ENCODE measurements at places on chromosomes 12 and 14. TPM values are rescaled to one million over a fixed set of nuclear protein-coding genes. Genes with fewer than 3 reads are reported as not detected.

SLC5A8 gene
- not detected for total RNA-seq

- H3K4me3 ChIP-seq, result no peak overlapping the region
- no peak for DNase-seq
- H3K4me1 ChIP-seq, result no peaks in the 10 kb centered on the region
- no peaks in the 10 kb centered on the region for H3K27me3 ChIP-seq
These were observed 22.2 kb downstream of the TMEM30B start for GRCh38 chr14:61258985-61259384.

PPP1R13B gene
- total RNA-seq, result 10.8 TPM

KRT78 gene
- not detected for total RNA-seq

DNA sequence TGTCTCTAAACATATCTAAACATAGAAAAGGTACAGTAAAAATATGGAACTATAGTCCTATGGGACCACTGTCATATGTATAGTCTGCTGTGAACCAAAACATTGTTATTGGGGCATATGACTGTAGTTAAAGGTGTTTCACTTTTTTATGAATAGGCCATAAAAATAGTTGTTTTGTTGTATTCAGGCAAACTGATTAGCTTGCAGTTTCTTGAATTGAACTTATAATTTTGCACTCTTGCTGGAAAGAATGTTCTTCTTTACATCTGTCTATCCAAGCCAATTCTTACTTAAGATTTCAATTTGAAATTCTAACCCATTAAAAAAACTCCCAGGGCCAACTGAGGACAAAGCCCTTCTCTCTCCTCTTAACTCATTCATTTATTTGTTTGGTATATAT is 234.1 kb downstream of the NOVA1 start:
- H3K4me1 ChIP-seq, result no peaks in the 10 kb centered on the region
- no peaks in the 10 kb centered on the region for H3K36me3 ChIP-seq
- H3K4me3 ChIP-seq, result no peak overlapping the region

DNA sequence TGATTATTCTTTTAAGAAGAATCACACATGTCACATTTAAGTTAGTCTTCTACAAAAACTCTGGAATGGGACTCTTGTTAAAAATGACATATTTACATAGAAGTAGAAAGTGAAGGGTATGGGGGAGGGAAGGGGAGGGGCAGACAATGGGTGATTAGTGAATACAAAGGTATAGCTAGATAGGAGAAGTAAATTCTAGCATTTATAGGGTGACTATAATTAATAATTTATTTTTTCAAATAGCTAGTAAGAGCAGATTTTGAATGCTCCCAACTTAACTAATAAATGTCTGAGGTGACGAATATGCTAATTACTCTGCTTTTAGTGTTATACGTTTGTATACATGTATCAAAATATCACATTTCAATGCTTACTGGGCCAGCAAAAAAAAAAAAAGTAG is 59.4 kb downstream of the BLTP3B start:
- peaks cover 45% of the 10 kb centered on the region for H3K36me3 ChIP-seq
- no peaks in the 10 kb centered on the region for H3K27me3 ChIP-seq
- no peaks in the 10 kb centered on the region for H3K4me1 ChIP-seq
- no peak overlapping the region for H3K4me3 ChIP-seq
- no peak overlapping the region for H3K27ac ChIP-seq
- no peak for DNase-seq

DNA sequence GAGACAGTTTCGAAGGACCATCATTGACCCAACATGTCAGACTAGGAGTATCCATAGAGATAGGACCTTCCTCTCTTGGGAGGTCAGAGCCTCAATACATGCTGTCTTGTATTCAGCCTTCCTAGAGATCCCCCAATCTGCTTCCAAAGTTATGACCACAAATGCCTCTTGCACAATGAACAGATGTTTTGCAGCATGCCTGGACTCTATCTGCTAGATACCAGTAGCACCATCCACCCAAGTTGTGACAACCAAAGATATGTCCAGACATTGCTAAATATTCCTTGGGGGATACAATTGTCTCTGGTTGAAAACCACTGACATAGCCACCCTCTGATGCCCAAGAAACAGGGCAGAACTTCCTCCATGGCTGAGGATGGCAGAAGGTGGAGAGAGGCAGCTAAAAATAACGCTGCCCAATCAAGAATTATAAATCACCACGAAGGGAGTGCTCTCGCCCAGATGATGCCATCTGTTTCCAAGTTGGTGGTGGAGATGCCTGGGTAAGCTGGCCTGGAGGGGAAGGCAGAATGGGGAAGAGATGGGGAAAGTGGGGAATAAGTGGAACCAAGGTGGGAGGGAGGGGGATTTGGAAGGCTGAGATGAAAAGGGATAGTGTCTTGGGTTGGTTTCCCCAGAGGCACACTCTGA is 42.9 kb upstream of the NOS1 start:
- H3K36me3 ChIP-seq, result no peaks in the 10 kb centered on the region
- no peak overlapping the region for H3K27ac ChIP-seq
- H3K4me3 ChIP-seq, result no peak overlapping the region
- DNase-seq, result no peak

GRCh38 chr12:64184216-64184615 is 37.9 kb downstream of the KICS2 start:
- no peaks in the 10 kb centered on the region for H3K4me1 ChIP-seq
- no peak for DNase-seq
- H3K27ac ChIP-seq, result no peak overlapping the region
- no peaks in the 10 kb centered on the region for H3K27me3 ChIP-seq
- no peaks in the 10 kb centered on the region for H3K36me3 ChIP-seq

DNA sequence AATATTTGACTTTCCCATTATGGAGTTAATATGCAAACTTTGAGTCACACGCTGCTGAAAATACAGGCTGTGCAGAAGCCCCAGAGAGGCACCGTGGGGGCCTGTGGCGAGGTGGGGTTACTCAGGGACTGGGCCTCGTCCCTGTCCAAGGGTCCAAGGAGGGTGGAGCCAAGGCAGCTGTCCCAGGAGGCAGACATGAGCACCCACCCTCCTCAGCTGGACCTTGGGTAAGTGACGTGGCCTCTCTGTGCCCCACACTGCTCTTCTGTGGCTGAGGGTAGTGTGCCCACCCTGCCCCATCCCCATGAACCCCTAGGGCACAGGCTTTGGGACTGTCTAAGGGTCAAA is 39.4 kb downstream of the FAM222A start:
- H3K27ac ChIP-seq, result no peak overlapping the region
- H3K4me3 ChIP-seq, result no peak overlapping the region
- no peaks in the 10 kb centered on the region for H3K27me3 ChIP-seq
- H3K4me1 ChIP-seq, result no peaks in the 10 kb centered on the region
- H3K36me3 ChIP-seq, result no peaks in the 10 kb centered on the region
- no peak for DNase-seq

GRCh38 chr14:80447392-80447791 is 236.1 kb upstream of the DIO2 start:
- no peak for DNase-seq
- H3K4me1 ChIP-seq, result no peaks in the 10 kb centered on the region

DNA sequence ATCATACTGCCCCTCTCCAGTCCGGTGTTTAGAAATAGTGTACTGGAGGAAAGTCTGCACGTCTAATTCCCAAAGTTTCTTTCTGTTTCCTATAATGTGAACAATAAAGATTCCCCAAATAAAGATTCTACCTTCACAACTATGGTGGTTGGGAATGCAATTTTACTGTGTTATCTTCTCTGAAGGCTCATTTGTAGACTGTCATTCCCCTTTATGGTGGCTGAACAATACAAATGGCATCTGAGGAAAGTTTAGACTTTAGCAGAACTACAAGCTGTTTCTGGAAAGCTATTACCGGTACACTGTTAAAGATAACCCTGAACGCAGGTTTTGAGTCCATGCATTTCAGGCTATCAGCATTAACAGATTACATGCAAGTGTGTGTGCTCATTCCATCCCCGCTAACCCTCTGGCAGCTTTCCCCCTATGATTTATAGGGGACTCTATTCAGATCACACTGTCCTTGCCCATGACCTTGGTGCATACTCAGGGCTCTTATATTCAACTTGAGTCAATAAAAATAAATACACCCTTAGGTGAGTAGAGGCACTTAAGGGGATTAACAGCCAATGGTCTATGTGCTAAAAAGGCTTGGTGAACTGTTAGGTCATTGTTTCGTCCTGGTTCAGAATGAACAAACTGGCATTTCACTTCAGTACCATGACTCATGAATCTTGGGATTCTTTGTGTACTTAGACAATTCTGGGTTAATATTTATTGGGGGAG is 60.7 kb upstream of the PYGL start:
- no peak for DNase-seq
- H3K36me3 ChIP-seq, result no peaks in the 10 kb centered on the region
- H3K4me1 ChIP-seq, result no peaks in the 10 kb centered on the region
- H3K27ac ChIP-seq, result no peak overlapping the region
- H3K27me3 ChIP-seq, result no peaks in the 10 kb centered on the region

Data from naive thymus-derived CD4-positive, alpha-beta T cell (primary cell).